ENCODE measurements at places on chromosomes 13 and 19.

DNA sequence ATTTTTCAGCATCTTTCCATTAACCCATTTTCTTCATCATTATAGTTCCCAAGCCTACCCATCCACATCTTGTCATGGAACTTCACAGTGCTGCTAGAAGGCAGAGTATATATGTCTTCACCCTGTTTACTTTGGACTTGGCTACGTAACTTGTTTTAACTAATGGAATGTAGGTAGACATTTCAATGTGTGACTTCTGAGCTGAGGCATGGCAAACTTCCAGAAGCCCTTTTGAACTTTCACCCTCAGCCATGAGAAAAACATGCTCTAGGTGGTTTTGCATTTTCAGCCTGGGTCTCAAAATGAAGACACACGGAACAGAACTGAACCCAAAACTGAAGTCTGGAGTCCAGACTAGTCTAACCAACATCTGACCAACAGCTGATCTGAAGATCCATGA, 3.2 kb downstream of the TEX30 start:
- no peak for DNase-seq

- DNase-seq: peak; percentile 92
Observed at GRCh38 chr19:4759388-4760284, 31.9 kb upstream of the FEM1A start.

- DNase-seq: no peak
Observed at GRCh38 chr19:46014941-46015686, 7.7 kb downstream of the PGLYRP1 start.

- no peak for DNase-seq
Observed at GRCh38 chr19:10317857-10318462, 2.1 kb upstream of the FDX2 start.

DNA sequence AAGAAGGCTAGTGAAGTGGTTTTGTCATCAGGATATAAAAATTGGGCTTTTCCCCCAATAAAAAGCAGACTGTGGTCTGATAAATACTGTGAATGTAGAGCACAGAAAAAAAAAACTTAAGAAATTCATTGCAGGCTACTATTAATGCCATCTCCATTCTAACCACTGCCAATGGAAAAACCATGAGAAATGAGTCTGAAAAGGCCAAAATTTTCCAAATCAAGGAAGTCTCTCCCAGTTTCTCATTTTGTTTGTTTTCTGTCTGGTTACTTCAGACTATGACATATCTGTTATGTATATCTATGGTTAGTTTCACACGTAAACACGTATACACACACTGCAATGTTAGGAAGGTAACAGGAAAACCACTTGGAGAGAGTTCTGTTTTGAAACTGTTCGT, 193.6 kb upstream of the TSC22D1 start:
- peak; percentile 29 for DNase-seq

DNA sequence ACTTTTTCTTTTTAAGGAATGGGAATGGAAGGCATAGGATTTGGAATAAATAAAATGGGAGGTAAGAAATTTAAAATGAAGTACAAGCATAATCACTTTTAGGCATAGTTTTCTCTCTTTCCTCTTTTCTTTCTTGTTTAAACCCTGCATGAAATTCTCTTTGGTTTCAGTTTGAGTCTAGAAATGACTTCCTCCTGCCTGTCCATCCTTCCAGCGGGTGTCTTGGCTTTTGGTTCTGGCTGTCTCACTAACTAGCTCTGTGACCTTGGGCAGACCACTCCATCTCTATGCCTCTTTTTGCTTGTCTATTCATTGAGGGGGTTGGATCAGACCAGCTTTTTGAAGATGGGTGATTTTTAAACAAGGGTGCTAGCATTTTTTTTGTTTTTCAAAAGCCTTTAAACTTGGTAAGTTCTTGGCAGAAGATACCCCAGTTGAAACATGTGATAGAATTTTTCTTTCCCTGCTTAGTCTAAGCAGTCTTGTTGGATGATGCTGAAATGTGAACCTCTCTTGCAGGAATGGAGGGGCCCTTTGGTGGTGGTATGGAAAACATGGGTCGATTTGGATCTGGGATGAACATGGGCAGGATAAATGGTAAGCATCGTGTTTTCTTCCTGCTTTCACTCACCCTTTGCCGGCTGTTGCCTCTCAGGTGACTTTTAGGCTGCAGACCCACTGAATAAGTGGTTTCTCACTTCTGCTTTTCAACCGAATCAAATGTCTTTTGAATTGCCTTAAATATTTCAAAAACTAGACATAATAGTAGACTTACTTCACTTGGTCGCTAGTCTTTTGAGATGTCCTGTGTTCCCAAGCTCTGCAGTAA, 28.6 kb downstream of the PRAM1 start:
- DNase-seq: no peak

DNA sequence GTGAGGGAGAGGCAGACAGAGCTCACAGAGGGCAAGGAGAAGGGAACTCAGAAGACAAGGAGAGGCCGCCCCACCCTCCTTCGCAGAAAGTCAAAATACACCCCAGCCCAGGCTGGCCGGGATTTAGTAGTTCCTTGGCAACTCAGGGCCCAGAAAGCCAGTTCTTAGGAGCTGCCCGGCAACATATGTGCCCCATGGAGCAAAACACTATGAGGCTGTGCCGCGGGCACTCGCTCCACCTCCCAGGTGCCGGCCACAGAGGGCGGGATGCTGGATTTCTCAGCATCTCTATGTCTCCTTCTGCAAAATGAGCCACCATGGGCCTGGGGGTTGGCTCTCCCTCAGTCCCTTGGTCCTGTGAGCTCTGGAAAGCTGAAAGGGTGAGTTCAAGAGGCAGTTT, 93.8 kb upstream of the CACNA1A start:
- DNase-seq: no peak

DNA sequence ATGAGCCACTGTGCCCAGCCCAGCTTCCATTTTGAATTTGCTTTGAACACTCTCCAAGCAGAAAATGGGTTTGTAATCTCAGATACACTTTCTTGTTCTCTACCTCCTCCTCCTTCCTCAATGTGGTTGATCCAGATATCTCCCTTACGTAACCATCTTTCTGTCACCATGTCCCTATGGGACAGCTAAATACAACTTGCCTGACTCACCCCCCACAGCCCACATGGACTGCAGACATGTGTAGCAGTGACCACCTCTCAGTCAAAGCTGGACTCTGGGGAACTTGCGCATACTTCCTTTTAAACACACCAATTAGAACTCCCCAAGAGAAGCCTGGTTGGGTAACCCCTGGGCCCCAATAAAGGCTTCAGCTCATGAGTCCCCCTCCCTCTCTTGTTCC, 10.8 kb upstream of the ZNF799 start:
- DNase-seq: no peak

GRCh38 chr19:34974646-34975045, 10.6 kb upstream of the ZNF792 start:
- no peak for DNase-seq

GRCh38 chr19:39970425-39970674, 615 bp upstream of the PSMC4 start:
- no peak for DNase-seq

DNA sequence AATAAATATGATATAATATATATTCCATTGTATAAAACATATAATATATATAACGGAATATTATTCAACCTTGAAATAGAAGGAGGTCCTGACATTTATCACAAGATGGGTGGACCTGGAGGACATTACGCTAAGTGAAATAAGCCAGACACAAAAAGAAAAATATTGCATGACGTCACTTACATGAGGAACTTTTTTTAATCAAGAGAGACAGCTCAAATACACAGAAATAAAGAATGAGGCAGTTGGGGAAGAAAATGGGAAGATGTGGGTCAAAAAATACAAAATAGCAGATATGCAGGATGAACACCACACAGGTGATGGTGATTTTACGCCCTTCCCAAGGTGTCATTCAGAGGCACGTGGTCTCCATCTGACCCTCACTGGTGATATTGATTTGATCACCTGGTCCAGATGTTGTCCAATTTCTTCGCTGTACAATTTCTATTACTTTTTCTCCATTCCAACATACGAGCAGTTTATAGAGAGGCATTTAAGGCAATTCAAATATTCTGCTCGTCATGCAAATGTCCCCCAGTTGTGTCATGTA, 513 bp upstream of the ZNF317 start:
- no peak for DNase-seq

DNA sequence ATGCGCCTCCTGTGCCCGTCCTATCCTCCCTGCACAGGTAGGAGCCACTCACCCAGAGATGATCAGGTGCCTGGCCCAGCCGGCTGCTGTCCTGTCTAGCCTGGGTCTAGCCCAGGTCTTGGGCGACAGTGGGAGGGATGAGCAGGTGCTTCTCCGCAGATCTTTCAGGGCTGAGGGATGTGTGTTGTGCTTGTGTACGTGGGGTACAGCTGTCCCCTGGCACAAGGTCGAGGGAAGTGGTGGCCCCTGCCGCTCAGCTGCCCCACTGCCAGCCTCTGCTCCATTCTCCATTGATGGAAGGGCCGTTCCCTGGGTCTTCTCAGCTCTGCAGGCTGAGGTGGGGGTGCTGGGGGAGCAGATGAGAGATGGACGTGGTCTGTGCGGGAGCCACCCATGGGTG, 13.0 kb downstream of the WTIP start:
- no peak for DNase-seq

DNA sequence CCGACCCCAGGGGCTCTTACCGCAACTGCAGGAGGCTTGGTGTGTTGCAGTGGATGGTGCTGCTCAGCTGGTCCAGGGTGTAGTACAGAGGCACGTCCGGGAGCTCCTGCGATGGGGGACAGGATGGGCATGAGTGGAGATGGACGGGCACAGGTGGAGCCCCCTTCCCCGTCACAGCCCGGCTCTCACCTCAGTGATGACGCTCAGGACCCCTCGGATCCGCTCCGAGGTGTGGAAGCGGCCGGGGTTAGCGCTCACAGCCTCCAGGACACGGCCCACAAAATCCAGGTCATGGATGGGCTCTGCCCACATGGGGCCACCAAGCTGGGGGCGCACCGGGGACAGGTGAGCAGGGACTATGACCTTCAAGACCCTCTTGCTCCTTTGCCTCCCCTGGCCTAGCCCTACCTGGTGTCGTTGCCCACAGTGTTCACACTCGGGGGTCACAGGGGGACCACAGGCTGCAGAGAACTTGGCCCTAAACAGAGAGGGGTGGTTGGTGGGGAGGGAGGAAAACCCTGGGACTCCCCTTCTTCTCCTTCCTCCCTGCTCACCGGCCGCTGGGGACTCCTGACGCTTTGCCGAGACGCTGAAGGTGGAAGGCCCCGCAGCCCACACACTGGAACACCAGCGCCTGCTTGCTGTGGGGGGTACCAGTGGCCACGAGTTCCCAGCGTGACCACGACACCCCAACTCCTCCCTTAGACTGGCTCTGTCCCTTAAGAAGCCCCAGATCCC, 6.9 kb upstream of the LYL1 start:
- no peak for DNase-seq

- DNase-seq: no peak
Observed at GRCh38 chr13:28611654-28612131, 47.2 kb upstream of the POMP start.

- no peak for DNase-seq
Observed at GRCh38 chr19:4034048-4035017, 26.8 kb downstream of the PIAS4 start.

DNA sequence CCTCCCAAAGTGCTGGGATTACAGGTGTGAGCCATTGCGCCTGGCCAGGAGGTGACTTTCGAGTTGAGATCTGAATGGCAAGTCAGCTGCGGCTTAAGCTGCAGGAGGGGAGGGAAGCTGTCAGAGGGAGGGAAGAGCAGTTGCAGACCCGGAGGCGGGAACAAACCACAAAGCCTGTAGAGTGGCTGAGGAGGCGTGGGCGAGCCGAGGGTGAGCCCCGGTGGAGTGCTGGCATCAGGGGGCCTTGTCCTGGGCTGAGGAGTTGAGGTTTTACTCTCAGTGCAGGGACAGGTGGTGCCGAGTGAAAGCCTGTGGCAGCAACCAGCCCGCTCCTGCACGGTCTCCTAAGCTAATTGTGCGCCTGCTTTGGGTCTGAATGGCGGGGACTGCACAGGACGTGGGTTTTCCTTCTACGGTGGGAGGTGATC, 24.2 kb downstream of the PPP1R37 start:
- DNase-seq: no peak

DNA sequence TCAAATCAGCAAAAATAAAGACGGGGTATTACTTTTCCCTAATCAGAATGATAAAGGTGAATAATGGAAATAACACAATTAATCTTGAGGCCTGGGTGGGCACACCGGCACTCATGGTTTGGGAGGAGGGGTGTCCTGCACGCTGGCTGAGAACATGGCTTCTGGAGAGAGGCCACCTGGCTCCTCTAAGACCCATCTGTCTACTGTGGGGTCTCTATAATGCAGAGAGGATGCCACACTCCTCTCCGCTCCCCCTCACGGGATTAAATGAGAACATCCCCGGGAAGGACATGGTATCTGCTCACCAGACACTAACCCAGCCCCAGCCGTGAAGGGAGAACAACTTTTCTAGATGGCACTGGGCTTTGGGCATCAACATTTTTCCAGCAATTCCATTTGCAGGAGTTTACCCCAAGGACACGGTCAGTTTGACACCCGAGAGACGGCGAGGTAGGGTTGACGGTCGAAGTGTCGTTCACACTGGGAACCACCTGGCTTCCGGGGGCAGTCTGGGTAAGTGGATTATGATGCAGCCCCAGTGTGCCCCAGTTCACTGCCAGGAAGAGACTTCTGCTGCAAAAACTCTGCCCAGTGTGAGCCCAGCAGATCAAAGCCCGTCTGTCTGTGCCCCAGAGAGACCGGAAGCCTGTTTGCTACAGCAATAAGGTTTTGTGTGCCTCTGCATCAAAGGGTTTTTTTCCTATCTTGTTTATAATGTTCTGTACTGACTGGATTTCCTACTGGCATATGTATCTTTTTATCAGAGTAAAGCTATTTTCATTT, 56.6 kb downstream of the CEBPG start:
- no peak for DNase-seq

GRCh38 chr19:8589177-8589714, 12.0 kb upstream of the MYO1F start:
- no peak for DNase-seq

DNA sequence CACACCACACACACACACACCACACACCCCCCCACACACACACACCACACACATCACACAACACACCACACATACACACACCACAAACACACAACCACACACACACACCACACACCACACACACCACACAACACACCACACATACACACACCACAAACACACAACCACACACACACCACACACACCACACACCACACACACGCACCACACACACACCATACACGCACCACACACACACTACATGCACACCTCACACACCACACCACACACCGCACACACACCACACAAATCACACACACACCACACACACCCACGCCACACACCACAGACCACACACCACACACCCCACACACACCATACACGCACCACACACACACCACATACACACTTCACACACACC, 83.5 kb downstream of the ZNF557 start:
- DNase-seq: no peak

All from hindlimb muscle (tissue), 1 donor.